ENCODE measurements at places on chromosomes 7 and 10.

DNA sequence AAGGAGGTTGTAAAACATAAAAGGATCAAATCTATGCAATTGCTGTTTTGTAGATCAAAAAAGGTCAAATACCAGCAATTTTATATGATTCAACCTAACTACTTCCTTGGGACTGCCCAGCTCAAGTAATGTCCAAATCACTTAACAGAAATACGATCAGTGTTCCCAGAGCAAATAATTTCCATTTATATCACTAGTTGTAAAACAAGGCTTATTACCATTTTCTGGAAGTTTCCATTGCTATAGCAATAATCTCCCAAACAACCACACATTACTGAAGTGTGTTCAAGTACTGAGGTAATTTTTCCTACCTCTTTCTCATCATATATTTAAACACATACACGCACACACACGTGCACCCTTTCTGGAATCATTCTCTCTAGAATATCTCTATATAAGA, 123.3 kb downstream of the NRCAM start:
- DNase-seq, result no peak

GRCh38 chr7:25014756-25015155, 34.8 kb upstream of the OSBPL3 start:
- no peak for DNase-seq

GRCh38 chr7:77235276-77235675, 35.7 kb upstream of the FGL2 start:
- no peak for DNase-seq

DNA sequence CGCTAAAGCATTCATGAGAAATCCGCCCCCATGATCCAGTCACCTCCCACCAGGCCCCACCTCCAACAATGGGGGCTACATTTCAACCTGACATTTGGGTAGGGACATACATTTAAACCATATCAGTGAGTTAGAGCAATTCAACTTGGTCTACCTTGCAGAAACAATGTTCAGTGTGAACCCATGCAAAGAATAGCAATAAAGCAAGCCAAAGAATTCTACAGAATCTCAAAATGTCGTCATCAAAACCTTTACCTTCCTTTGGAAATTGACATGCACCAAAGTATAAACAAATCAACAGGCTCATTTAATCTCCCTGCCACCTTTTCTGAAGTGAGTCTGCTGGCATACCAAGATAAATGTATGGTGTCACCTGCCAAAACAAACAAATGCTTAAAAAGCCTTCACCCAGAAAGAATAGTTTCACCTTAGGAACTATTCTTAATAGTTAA, 68.8 kb upstream of the ABLIM1 start:
- DNase-seq, result no peak

- no peak for DNase-seq
Observed at GRCh38 chr10:10977226-10977956, 40.3 kb upstream of the CELF2 start.

GRCh38 chr10:128979405-128979804, 487.6 kb upstream of the MGMT start:
- no peak for DNase-seq

GRCh38 chr7:65966146-65966545, 15.9 kb downstream of the GUSB start:
- DNase-seq, result no peak

DNA sequence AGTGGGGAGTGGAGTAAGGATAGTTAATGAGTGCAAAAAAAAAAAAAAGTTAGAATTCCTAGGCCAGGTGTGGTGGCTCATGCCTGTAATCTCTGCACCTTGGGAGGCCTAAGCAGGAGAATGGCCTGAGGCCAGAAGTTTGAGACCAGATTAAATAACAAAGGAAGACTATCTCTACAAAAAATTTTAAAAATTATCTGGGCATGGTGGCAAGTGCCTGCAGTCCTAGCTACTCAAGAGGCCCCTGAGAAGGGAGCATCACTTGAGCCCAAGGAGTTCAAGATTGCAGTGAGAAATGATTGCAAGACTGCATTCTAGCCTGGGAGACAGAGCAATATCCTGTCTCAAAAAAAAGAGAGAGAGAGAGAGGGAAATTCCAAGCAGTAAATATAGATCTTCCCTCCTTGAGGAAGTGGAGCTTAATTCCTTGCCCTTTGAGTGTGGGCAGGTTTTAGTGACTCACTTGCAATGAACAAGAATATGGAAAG, 19.5 kb upstream of the CSTF2T start:
- DNase-seq, result no peak

GRCh38 chr7:104908636-104909035, 105.4 kb upstream of the KMT2E start:
- DNase-seq, result no peak

DNA sequence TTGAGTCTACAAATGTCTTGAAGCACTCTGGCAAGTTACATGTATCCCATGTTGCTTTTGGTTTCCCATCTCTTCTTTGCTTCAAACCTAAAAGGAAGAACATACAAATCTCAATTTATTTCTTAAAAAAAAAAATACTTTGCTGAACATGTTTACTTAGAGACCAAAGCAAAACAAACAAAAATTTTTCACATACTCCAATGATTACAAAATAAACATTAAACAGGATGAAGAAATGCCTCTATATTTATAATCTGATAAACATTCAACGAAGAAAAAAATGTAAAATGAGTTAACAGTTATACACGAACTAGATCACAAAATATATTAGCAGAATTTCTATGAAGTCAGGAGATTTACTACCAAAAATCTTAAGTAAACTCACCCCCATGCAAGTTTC, 31.3 kb downstream of the FAM204A start:
- DNase-seq, result no peak

GRCh38 chr7:148402159-148402558, 188.4 kb upstream of the C7orf33 start:
- no peak for DNase-seq

GRCh38 chr7:29013082-29013695, 55.1 kb upstream of the TRIL start:
- no peak for DNase-seq

GRCh38 chr10:111130471-111130870, 53.6 kb downstream of the ADRA2A start:
- no peak for DNase-seq

DNA sequence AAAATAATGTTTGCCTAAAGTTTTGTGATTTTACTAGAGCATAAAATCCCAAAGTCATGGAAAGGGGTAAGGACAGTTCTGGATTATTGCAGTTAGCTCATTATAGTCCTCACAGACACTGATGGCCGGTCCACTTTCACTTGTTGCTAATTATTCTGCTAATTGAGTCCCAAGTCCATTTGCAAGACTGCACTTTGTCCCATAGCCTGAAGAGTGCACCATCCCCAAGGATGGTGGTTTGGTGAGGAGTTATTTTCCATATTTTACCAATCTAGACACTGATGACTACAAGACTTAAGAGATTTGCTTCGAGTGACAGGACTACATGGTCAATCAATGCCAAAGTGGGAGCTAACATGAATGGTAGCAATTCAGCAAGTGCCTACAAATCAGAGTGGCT, 181.8 kb upstream of the CACNA2D1 start:
- DNase-seq, result no peak

GRCh38 chr7:104111271-104111670, 96.5 kb downstream of the ORC5 start:
- no peak for DNase-seq

DNA sequence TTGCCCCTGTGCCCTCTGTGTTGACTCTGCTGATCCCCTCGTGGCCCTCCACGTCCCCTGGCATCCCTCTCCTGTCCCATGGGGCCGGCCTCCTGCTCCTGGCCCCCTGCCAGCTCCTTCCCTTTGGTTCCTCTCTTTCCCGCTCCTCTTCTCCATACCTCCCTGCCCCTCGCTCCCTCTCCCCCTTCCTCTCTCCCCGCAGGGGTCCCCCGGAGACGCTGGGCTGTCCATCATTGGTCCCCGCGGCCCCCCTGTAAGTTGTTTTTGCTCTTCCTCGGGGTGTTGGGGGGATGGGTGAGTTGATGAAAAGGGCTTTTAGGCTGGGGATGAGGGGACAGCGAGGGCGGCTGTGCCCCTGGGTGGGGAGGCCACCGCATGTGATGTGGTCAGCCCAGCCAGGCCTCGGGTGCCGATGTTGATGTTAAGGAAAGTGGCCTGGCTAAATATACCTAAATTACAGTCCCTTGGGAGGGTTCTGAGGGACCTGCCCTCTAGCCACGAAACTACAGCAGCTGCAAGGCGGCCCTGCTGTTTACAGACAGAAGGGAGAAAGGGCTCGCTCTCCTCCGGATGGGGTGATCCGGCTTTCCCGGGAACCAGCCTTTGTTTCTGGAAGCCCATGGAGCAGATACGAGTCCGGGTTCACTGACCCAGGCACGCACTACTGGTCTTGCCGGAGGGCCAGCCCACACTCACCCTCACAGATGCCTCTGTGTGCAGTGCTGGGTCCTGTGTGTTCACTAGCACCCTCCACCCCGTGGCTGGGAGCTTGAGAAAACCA, 78.8 kb downstream of the COL13A1 start:
- DNase-seq, result no peak

- DNase-seq, result no peak
Observed at GRCh38 chr10:62399211-62399610, 25.0 kb downstream of the ZNF365 start.

DNA sequence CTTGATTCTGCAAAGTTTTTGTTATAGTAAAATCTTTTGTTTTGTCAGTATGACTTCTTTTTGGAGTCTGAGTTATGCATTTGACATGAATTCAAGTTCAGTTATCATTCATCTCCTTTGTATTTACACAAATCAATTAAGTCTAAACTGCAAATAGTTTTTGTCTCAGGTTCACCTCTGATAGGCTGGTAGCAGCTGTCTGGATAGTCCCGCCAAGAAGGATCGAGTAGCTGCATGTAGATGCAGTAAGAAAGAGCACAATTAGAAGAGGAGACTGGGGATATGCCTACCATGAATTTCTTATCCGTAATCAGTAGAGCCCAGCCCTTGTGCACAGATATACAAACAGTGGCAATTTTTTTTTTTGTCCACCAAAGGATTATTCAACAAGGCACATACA, 392.5 kb upstream of the ETV1 start:
- DNase-seq, result no peak

DNA sequence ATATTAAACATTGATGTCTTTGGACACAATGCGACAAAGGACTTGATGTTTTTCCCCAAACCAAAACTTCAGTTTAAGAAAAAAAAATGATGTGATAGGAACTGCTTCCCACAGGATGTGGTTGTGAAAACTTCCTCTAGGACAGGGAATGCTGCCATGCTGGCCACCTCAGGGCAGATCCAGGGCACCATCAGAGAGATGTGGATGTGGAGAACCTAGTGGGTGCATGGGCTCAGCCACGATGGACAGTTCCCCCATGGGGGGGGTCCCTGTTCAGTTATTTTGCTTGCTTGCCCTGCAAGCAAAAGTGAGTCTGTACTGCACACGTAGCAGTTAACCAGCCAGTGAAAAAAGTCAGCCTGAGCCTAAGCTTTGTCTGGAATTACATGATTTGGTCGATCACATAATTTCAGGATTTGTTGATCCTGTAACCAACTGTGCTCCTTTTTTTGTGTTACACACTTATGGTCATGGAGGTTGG, 36.3 kb downstream of the LAMB4 start:
- no peak for DNase-seq

GRCh38 chr10:129942391-129942790, 21.7 kb downstream of the EBF3 start:
- DNase-seq, result no peak

DNA sequence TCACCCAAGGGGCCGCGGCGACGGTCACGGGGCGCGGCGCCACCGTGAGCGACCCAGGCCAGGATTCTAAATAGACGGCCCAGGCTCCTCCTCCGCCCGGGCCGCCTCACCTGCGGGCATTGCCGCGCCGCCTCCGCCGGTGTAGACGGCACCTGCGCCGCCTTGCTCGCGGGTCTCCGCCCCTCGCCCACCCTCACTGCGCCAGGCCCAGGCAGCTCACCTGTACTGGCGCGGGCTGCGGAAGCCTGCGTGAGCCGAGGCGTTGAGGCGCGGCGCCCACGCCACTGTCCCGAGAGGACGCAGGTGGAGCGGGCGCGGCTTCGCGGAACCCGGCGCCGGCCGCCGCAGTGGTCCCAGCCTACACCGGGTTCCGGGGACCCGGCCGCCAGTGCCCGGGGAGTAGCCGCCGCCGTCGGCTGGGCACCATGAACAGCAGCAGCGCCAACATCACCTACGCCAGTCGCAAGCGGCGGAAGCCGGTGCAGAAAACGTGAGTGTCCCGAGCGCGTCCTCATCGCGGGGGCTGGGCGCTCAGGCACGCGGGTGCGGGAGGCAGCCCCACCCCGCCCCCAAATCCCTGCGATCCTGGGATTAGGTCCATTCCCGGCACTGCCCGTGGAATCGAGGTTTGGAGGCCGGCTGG, 509 bp downstream of the AHR start:
- DNase-seq, result peak; percentile 51

- no peak for DNase-seq
Observed at GRCh38 chr10:70254778-70255328, 21.6 kb upstream of the PPA1 start.

DNA sequence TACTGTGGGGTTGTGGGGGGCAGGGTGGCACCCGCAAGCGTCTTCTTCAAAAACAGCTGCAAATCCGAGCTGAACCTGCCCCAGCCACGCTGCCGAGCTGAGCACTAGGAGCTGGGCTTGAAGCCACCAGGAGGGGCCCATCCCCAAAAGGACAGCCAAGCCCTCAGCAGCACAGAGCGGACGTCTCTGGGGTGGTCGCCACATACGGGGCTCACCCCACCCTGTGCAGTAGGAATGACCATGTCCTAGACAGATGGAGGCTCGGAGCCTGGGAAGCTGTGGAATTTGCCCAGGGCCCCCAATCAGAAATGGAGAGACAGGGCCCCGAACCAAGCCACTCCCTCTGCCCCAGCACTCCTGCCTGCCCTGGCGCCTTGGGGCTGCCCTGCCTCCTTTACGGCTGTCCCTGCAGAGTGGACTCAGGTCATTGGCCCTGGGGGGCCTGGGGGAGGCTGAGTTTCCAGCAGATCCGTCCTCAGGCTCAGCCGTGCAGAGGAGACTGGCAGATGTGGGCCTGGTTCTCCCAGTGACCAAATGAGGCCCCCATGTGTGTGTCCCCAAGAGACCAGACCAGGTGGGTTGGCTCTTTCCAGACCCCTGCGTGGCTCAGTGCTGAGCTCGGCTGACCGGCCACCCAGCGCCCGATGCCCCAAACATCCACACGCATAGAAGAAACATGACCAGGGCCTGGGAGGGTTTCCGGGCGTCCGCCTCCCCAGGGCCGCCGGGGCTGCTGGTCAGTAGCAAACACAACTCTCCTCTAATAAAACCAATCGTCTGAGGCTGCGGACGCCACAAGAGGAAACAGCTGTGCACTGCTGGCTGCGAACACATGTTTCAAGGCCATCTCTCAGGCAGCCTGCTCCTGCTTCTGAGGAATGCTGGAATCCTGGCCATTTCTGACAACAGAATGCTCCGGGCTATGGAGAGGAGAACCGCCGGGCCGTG, 54.9 kb downstream of the PDGFA start:
- DNase-seq, result no peak

- no peak for DNase-seq
Observed at GRCh38 chr10:33382216-33382600, 47.7 kb upstream of the NRP1 start.
